Lower leg skin (tissue), 4 donors: ENCODE measurements at places on chromosomes 4 and X. TPM values are rescaled to one million over a fixed set of nuclear protein-coding genes. Genes with fewer than 3 reads are reported as not detected.

DNA sequence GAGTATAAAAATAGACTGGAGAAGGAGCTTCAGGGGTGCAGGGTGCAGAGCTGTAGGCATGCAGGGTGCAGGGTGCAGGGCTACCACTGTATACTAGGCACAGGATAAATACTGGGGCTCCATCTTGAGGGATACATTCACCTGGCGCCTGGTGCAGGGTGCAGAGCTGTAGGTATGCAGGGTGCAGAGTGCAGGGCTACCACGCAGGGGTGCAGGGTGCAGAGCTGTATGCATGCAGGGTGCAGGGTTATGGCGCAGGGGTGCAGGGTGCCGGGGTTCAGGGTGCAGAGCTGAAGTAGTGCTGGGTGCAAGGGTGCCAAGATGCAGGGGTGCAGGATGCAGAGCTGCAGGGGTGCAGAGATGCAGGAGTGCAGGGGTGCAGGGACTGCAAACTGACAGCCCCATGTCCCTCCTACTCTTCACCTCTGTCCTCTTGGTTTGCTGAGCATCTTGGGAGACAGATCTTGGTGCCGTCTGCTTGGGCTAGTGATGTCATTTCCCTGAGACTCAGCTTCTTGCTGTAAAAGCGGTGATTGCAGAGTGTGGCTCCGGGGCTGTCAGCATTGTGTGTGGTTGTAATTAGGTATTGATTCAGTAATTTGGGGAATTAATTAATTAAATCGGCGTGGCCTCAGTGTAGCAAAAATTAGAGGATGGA, 91.2 kb downstream of the ADRA2C start:
- no peak for DNase-seq

CSN1S1 gene
- 3.7 TPM for total RNA-seq

DNA sequence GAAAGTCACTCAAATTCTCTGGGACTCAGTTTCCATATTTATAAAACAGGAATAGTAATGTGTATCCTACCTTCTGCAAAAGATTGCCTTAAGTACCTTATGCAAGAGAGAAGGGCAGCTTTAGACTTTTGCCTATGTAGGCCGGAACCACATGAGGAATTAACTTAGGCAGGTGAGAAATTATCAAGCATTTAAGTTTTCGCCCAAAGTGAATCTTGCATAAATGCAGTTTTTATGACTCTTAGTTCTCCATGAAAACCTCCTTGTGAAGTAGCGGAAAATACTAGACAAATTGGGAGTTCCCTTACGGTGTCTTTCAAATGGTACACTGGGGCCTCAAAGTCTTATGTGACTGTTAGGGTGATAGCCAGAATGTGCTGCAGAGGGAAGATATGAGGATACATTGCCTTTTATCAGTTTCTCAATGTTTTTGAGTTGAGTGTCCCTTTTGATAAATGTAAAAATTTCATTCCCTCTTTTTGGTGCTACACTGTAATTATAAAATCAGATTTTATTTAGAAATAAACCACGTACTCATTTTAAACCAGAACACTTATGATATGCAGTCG, 2.6 kb downstream of the SH2D1A start:
- DNase-seq = no peak

DNA sequence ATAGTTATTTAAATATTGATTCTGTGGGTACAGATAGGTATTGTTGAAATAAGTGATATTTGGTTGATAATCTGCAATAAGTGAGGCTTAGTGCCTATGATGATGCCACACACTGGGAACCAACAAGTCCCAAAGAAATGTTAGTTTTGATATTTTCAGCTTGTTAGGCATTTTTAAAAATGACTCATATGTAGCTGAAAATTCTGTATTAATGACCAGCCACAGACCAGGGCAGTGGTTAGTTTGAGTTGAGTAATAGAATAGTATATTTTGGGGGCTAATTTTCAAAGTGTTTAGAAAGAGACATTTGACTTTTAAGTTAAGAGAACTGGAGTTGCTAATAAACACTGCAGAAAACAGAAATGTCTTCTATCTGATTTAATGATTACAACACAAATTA, 9.4 kb downstream of the INTU start:
- no peak for DNase-seq

DNA sequence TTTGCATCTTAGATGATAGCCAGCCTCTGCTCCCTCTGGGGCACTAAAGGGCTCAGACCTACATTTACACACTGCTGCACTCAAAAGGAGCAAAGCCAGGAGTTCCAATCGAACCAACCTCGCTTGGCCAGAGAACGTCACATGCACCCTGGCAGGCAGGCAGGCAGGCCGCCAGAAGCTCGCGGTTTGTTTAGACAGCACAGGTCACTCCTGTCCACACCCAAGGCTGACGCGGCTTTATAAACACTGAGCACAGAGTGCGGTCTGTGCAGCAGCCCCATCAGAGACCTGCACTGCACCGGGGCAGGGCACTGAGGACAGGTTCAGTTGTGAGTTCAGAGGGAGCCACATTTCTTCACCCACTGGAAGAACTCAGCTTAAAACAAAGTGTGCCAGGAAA, 143.9 kb downstream of the BCOR start:
- DNase-seq = no peak

DNA sequence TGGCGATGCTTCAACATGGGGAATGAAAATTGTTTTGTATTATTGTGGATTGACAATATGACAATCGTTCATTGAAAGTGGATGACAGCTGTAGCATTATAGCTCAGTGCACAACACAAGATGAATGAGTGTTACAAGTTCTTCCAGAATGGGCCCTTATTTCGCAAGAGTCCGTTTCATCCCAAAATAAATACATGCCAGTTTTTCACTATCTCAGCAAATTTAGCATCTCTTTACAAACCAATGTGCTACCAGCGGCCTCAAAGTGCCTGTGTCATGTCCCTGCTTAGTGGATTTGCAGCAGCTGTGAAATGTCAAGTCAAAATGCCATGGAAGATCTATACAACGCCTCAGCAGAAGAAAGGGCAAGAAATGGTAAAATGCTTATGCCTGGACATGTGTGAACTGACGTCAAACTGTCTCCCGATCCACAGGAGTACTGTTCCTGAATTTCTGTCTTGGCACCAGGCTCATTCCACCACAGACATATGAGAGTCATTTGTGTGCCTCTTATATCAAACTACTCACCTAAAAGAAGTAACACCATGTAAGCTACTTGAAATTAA, 109.6 kb downstream of the MAML3 start:
- no peak for DNase-seq

- DNase-seq = peak; percentile 72
These were observed 24.1 kb upstream of the MTM1 start for GRCh38 chrX:150544222-150544787.

NPFFR2 gene
- not detected for total RNA-seq

GRCh38 chr4:127975121-127975770, 10.0 kb downstream of the ABHD18 start:
- DNase-seq = no peak

- DNase-seq = no peak
These were observed 166.6 kb upstream of the GLRA2 start for GRCh38 chrX:14362721-14363120.

DNA sequence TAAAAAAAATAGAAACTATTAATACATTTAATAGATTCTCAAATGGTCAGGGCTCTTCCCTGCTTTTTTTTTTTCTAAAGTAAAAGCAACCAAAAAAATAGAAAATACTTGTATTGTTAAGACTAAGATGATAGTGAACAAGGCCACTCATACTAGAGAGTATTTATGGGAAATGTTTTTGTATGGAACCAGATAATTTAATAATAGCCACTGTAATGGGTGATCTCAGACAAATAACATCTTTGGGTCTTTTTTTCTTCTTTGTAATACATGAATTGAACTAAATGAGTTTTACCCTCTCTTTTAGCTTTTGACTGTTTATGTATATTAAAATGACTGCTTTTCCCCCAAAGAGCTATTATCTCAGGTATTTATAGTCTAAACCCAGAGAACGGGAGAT, 92.1 kb upstream of the ELOVL6 start:
- no peak for DNase-seq

SPANXC gene
- total RNA-seq = not detected

GRCh38 chrX:97344724-97345123, 461.0 kb downstream of the RPA4 start:
- no peak for DNase-seq

GRCh38 chr4:142044271-142044670, 407.9 kb downstream of the IL15 start:
- no peak for DNase-seq

SERTM2 gene
- 0.20 TPM for total RNA-seq

DNA sequence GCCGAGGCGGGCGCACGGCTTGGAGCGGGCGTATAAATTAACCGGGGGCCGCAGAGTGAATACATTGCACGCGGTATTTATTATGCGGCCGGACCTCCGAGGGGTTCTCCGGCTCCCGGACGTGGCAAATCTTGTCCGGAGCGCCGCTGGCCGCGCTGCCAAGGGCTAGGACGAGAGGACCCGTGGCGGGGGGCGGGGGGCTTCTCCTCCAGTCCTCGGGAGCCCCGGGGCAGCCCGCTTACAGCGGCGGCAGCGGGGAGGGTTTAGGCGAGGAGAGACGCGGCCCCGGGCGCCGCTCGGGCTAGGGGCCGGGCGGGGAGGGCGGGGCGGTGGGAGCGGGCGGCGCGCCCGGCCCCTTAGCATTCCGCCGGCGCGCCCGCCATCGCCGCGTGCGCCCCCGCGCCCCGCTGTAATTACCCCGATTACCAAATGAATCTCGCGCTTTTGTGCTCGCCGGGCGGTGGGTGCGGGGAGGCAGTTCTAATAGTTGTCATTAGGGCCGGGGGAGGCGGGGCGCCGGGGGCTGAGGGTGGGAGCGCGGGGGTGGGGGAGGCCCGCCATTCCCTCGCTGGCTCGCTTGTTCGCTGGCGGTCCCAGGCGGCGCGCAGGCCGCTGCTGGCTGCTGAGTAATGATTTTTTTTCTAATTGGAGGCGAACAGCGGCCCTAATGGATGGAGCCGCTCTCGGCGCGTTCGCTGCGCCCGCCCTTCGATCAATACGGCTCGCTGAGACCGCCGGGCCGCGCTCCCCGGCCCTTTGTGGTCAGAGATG, 276.6 kb downstream of the BCOR start:
- DNase-seq = no peak

USP17L24 gene
- total RNA-seq = not detected

DNA sequence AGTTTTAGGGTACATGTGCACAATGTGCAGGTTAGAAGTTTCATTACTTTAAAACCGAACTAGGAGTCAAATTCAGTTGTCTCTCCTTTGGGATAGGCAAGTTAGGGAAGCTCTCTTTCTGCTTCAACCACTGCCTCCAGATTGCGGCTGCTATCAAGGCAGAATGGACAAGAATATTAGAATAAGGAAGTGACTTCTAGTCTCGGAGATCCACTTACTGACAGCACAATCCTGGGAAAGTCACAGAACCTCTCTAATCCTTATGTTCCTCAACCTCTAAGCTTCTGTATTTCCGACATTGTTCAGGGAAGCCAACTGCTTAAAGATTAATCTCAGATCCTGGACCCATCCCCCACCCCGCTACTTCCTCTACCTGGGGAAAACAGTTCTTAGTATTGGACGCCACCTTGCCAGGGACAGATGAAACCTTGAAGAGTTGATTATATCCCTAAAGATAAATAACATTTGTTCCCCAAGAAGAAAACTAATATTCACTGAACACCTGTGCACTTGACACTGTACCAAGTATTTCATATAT, 2.1 kb downstream of the NUP62CL start:
- DNase-seq = no peak

DNA sequence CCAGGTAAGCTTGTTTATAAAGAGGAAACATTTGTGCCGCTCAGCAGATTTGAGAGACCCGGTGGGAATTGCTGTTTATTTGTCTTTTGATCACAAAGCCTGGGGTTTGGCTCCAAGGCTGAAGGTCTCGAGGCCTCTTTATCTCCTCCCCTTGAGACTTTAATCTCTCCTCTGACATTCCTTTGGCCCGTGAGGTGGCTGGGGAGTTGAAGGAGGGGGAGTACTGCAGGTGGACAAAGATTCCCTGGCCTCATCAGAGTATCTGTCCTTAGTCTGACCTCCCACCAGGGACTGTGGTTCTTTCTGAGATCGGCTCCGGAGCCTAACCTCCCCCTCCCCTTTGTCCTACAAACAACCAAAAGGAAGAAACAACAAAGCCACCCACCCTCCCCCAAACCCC, 216.5 kb downstream of the MID1IP1 start:
- no peak for DNase-seq

GPR119 gene
- total RNA-seq = not detected

DNA sequence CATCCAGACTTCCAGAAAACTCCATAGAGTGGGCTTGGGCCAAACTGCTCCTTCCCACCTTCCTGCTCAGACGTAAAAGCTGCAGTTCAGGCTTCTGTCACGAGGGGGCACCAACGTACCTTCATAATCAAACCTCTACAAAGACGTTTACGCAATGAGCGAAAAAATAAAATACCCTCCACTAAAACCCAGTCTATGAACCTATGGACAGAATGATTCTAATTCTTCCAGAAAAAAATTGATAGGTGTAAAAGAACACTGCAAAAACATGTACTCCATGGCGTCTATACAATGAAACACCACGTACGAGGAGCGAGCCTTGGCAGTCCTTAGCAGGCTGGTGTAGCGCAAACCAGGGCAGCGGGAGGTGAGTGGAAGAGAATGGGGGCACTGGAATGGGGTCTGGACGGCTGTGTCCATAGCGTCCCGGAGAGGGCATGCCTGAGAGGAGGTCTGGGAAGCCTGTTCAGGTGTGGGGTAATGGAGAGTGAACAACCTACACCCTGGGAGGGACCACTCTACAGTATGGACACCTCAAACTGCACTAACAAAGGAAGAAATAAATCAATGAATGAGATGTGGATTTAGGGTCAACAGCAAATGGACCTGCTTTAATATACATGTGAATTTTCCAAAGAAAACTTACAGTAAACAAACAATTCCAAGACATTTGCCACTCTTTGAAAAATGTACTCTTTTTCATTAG, 14.4 kb upstream of the RAB40A start:
- peak; percentile 72 for DNase-seq

DNA sequence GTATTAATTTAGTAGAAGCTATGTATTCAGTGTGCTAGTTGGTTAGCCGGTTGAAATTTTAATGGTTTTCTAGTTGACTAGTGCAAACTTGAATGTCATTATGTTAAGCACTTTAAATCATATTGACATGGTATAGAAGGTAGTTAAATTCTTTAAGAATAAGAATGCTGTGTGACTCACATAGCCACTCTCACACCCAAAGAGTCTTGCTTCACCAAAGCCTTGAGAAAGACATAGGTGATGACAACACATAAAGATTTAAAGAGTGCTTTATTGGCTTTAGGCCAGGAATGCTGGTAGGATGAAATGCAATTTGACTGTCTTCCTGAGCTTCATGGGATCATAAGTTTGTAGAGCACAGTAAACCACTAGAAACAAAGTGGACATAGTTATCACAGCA, 85.3 kb downstream of the DCAF8L2 start:
- DNase-seq = no peak

- no peak for DNase-seq
These were observed 19.5 kb downstream of the EPGN start for GRCh38 chr4:74327762-74328161.

DNA sequence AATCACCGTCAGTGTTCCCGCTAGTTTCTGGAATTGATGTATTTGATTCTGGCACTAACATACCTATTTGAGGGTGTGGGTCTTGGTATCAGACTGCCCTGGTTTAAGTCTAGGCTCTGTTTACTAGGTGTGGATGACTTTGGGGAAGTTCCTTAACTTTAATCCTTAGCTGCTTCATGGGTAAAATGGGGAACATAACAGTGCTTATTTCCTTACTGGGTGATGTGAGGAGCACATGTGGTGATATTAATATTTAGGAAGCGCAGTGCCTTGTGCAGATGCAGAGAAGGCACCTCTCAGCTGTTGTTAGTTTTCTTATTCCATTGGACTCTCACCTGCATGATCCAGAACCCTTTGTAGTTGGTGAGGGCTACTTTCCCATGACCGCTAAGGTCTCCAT, 17.1 kb downstream of the RNF4 start:
- DNase-seq = no peak

CT47B1 gene
- not detected for total RNA-seq
